ENCODE measurements at places on chromosomes 3 and 15.
A peak's percentile ranks its signal among the peaks of the same experiment; 100 is the strongest.

DNA sequence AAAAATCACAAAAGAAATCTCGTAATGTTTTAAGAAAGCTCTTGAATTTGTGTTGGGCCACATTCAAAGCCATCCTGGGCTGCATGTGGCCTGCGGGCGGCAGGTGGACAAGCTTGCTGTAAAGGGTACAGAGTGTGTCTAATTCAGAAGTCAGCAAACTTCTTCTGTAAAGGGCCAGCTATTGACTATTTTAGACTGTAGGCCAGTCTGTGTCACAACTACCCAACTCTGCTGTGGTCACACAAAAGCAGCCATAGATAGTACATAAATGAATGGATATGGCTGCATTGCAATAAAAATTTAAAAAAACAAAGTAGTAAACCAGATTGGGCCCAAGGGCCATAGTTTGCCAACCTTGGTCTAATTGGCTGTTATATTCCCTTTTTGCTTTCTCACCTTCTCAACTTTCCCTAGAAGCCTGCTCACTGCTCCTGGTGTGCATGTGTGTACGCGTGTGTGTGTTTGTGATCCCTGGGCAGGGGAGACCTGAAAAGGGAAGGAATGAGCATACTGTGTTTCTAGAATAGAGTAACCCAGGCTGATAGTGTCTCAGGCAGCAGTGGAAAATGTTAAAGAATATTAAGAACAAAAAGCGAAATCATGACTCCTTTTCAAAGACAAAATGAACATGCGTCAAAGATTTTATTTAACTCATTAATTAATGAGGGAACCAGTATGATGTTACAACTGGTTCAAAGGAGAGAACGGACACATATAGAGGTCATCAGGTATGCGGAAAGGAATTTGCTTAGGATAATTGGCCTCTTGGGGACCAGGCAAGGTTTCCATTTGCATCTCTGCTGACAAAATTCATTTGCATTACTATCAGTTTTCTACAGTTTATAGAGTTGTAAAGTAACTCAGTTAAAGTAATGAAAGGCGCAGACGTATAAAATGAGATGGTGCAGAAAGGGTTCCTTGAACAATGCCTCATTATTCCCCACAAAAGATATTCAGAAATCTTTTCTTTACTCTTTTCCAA lies 248.0 kb downstream of the THSD4 start:
- no peak for DNase-seq

DNA sequence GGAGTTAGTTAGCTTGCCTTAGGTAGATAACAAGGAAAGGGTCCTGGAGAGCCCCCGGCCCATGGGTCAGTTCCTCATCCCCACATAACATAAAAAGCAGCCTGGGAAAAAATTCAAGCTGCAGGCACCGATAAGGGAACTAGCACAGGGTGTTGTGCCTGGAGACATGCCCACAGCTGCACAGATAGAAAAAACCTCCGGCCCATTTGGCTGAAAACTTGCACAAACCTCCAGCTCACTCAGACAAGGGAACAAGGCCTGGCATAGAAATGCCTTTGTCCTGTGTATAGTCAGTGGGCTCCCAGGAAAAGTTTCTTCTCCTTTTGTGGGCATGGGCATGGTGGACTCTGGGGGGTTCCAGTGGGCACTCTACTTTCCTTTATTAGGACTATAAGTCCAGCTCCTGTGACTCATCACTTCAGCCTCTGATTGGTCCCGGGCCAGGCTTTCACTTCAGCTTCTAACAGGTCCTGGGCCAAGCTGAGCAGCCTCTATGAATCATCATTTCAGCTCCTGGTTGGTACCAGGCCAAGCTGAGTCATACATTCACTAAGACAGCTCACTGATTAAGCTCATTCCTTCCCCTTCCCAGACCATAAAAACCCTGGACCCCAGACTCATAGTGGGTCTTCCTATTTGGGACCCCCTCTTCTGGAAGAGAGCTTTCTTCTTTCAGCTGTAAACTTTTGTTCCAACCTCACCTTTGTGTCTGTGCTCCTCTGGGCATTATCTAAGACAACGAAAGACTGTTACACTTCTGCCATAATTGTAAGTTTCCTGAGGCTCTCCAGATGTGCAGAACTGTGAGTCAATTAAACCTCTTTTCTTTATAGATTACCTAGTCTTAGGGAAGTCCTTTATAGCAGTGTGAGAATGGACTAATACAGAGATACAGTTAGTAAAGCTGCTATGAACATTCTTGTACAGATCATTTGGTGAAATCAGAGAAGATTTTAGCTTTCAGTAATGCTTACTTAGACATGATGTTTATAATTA lies 348.0 kb upstream of the DPPA4 start:
- DNase-seq: no peak

DNA sequence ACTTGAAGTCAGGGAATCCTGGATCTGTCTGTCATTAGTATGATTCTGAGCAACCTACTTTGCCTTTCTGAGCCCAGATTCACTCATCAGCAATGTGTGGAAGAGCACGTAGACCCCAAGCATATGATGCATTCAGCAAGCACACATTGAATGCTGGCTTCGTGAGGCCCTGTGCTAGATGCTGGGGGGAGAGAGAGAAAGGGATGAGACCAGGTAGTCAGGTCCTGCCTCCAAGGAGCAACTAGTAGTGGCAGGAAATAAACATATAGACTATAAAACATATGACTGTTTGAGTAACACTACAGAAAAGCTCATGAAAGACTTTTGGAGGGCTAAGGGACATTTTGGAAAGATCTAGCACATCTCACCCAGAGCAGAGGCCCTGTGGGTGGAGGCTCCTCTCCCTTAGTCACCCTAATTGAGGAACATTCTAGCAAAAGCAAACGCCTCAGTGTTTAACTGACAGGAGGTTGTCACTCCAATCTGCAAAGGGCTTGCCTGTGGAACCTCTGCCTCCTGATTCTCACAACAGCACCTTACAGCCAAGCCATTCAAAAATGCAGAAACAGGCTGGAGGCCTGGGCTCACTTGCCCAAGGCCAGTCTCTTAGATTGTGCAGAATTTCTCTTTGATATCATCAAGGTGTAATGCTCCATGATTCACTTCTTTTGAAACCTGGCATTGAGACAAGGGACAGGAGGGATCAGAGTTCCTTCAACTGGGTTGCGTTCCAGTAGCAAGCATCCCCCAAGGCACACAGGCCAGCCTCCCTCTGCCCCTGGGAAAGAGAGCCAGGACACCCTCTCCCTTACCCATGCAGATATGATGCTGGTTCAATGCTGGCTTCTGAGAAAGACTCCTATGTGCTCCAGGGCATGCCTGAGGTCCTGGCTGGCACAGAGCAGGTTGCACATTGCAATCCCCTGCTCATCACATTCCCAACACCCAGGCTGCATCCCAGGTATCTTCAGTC lies 26.1 kb downstream of the STARD5 start:
- no peak for DNase-seq

GRCh38 chr15:39920510-39921273 lies 626 bp upstream of the GPR176 start:
- peak; percentile 68 for DNase-seq

- DNase-seq: no peak
Measured at GRCh38 chr3:42800251-42800650, 4.0 kb downstream of the HIGD1A start.

- no peak for DNase-seq
Measured at GRCh38 chr3:5465183-5465582, 277.7 kb downstream of the EDEM1 start.

- DNase-seq: peak; percentile 54
Measured at GRCh38 chr3:123258811-123259420, 57.2 kb downstream of the SEC22A start.

GRCh38 chr15:82663186-82663600 lies 16.0 kb upstream of the CPEB1 start:
- DNase-seq: no peak

DNA sequence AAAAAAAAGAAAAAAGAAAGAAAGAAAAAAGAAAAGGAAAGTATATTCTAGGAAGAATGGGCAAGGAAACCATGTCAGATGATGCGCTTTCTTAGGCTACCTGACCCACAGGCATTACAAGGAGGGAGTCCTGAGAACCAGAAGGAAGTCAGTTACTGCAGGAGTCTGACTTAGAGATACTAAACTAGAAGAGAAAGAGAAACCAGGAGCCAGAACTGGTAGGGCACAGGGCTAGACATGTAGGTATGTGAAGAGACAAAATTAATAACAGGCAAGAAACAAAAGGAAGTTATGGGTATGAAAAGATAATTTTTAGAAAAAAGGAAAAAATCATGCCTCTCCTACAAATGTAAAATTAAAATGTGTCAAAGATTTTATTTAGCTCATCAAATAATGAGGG lies 63.3 kb upstream of the LRRN1 start:
- no peak for DNase-seq

- no peak for DNase-seq
Measured at GRCh38 chr3:53989451-53989850, 97.8 kb upstream of the SELENOK start.

All from cerebellar cortex (tissue), 1 donor.